ENCODE measurements at places on chromosomes 7 and 10.

DNA sequence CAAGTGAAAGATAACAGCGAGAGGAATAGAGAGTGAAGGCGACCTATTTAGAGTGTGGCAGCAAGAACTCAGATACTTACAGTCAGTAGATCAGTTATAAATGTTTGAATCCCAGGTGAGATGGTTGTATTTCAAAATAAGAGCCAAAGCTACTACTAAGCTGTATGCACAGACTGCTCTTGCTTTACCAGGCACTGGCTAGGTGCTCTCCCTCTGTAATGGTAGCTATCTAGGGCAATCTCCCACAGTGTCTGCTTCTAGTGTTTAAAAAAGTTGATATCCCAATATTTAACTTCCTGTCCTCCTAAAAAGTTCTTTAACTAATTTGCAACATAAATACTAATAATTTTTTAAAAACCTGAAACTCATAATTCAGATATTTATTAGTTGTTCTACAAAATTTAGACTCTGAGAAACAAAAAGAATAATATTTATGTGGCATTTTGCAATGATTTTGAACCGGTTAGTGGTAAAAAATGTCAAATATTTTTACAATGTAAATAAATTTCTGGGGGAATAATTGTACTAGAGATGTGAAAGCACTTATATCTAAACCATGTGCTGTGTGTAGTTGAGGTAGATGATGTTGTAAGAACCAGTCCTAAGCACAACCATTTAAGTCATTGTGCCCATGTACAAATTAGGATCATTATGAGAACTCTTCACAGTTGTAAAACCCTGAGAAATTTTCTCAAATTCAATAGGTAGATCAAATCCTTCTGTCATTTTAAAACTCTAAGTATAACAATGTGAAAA lies 349.3 kb upstream of the SEMA3D start:
- DNase-seq = no peak

DNA sequence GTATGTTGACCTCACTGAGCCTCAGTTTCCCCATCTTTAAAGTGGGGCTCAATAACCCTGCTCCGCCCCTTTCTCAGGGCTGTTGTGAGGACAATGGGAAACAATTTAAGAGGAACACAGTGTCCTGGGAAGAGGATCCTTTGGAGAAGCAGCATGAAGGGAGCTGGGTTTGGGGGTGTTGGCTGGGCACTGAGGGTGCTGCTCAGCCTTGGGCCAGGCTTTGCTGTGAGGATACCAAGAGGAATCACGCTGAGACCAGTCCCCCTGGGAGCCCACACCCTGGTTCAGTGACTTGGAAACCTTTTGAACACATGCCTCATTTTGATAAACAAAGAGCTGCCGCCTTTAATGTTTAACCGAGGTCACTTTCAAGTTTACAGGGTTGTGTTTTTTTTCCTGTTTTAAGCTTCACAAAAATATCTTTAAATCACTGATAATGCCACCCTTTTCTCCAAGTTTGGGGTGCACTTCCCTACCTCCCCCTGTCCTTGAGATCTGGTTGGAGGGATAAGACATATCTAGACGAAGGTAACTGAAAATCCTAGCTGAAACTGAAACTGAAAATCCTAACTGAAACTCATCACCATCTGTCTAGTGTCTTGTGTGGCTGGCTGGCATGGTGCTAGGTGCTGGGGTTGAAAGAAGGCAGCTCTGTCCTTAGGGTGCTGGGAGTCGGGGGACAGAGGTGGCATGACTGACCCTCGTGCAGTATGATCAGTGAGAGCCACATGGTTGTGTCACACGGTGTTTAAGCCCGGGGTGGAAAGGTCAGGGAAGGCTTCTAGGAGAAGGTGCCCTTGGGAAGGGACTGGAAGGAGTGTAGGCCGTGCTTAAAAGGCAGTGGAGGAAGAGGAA lies 27.7 kb downstream of the ZNF775 start:
- DNase-seq = no peak

DNA sequence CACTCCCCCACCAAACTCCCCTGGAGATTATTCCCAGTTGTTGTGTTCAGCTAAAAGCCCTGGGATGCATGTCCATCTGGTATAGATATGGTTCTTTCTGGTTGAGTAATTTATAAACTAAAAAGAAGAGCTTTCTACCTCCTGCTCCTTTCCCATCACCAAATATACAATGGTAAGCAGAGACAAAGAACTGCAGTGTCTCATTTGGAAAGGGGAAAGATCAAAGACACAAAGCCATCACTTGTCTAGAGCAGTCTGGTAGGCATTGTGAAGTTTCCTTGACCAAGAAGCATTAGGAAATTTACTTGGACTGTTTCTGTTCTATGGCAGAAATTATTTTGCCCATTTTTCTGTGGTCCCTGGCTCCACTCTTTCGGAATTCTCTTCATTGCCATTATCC lies 24.9 kb upstream of the PANK1 start:
- DNase-seq = no peak

DNA sequence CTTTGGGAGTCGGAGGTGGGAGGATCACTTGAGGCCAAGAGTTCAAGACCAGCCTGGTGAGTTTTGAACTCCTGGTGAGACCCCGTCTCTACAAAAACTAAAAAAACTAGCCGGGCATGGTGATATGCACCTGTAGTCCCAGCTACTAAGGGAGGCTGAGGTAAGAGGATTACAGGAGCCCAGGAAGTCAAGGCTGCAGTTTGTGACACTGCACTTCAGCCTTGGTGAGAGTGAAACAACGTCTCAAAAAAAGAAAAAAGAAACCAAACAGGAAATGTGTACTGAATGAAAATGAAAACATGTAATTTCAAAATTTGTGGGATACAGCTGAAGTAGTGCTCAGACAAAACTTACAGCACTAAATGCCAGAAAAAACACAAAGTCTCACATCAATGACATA lies 7.6 kb downstream of the ARHGAP12 start:
- DNase-seq = no peak

Data from GF-D8 (cell line).